ENCODE measurements at places on chromosomes 3 and 15.

GRCh38 chr3:12981306-12982275 is 91.6 kb downstream of the IQSEC1 start:
- DNase-seq = no peak

DNA sequence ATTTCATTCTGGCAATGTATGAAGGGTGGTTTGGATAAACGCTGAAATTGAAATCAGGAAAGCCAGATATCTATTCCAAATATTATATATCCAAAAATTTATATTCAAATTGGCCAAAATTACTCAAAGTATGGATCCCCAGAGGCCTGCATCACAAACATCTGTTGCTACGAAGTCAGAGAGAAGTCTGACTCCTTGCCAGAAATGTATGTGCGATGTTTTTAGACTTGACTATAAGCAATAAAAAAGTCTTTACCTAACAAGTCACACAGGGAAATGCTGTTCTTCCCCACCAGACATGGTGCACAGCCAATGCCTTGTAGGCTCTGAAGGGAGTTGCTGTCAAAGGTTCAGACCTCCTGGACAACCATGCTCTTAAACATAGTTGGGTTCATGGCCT is 533.1 kb downstream of the OTOL1 start:
- DNase-seq = no peak

DNA sequence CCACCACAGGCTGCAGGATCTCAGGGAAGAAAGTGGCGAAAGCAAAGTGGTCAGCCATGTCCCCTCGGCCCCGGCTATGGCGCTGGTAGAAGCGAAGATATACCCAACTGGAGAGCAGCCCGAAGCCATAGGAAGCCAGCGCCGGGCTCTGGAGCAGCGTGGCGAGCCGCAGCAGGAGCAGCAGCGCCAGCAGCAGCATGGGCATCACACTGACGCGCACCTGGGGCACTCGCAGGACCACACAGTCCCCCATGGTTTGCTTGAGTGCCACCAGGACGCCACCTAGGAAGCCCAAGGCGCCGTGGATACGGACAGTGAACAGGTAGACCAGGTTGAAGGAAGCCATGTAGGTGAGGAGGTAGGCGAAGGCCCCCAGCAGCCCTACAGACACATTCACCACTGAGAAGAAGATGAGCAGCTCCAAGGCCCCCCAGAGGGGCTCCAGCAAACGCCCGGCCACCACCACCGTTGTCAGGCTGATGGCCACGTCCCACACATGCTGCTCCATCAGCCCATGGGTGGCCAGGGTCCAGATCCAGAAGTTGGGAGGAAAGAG is 888 bp downstream of the TMEM115 start:
- DNase-seq = no peak

DNA sequence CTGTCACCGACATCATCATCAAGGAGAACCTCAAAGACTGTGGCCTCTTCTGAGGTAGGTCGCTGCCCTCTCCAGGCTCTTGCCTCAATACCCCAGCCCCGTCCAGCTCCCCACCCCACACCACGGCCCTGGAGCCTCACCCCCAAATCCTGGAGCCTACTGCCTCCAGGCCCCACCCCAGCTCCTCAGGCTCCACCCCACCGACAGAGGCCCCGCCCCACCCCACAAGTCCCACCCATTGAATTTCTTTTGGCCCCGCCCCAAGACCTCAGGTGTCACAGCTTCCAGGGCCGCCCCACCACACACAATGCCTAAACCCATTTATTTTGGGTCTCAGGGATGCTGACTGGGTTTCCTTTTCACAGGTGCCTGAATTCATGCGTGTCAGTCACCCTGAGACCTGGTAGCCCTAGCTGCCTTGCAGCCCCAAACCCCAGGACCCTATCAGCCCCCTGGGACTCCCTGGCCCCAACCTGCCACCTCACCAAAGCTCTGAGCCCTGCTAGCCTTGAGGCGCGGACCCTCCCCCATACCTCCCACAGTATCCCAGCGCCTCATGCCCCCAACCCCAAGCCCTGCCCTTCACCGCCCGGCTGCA is 3.6 kb downstream of the GNAT1 start:
- DNase-seq = peak; percentile 48

DNA sequence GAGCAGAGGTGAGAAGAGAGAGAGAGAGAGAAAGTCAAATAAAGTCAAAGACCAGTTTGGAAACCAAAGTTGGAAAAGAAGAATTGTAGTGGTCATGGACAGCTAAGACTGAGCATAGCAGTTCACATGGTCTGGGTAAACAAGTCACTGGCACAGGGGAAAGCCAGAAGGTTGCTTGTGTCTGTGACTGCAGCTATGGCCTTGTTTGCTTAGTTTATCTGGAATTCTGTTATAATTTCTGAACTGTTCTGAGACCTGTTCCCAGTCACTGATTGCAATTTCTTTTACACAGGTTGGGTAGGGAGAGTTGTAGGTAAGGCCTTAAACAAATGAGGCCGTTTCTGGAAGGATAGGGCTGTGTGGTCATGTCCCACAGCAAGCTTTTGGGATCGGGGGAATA is 43.4 kb upstream of the MYZAP start:
- no peak for DNase-seq

GRCh38 chr15:47726399-47726823 is 9.1 kb downstream of the SEMA6D start:
- no peak for DNase-seq

All from T-helper 9 cell (primary cell).